ENCODE measurements at places on chromosomes 12 and 14. TPM values are rescaled to one million over a fixed set of nuclear protein-coding genes. Genes with fewer than 3 reads are reported as not detected.

SLCO1A2 gene
- total RNA-seq, result not detected

- no peak overlapping the region for H3K4me3 ChIP-seq
- DNase-seq, result no peak
- H3K27me3 ChIP-seq, result no peaks in the 10 kb centered on the region
- H3K36me3 ChIP-seq, result no peaks in the 10 kb centered on the region
Measured at GRCh38 chr12:89475203-89475990, 49.2 kb downstream of the GALNT4 start.

- no peak overlapping the region for H3K4me3 ChIP-seq
- no peak for DNase-seq
- no peaks in the 10 kb centered on the region for H3K4me1 ChIP-seq
- no peaks in the 10 kb centered on the region for H3K36me3 ChIP-seq
- H3K27ac ChIP-seq, result no peak overlapping the region
Measured at GRCh38 chr12:62205346-62205745, 54.9 kb upstream of the USP15 start.

- H3K27ac ChIP-seq, result no peak overlapping the region
- DNase-seq, result no peak
- H3K4me1 ChIP-seq, result no peaks in the 10 kb centered on the region
Measured at GRCh38 chr14:31746326-31746725, 185.1 kb downstream of the NUBPL start.

OTOGL gene
- total RNA-seq, result 0.62 TPM

OSBPL8 gene
- 100 TPM for total RNA-seq

DNA sequence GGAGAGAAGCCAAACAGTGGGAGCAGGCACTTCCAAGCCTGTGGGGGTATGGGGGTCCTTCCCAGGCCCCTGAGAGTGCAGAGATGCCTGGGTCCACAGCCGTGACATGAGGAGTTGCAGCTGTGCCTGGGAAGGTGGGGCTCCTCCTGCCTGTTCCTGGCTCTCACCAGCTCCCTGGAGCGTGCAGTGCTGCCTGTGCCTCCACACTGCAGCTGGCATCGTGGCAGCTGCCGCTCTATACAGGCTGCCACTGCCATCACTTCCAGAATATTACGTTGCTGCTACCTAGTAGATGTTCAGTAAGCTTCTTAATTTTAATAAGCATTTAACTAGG is 223.7 kb downstream of the KCNC2 start:
- H3K4me1 ChIP-seq, result no peaks in the 10 kb centered on the region
- no peaks in the 10 kb centered on the region for H3K27me3 ChIP-seq
- no peak overlapping the region for H3K4me3 ChIP-seq
- no peaks in the 10 kb centered on the region for H3K36me3 ChIP-seq
- no peak for DNase-seq

GRCh38 chr12:76374386-76375020 is 26.3 kb upstream of the BBS10 start:
- H3K4me1 ChIP-seq, result no peaks in the 10 kb centered on the region
- H3K27ac ChIP-seq, result no peak overlapping the region
- no peaks in the 10 kb centered on the region for H3K27me3 ChIP-seq
- H3K36me3 ChIP-seq, result peaks cover 6% of the 10 kb centered on the region
- no peak for DNase-seq

GRCh38 chr14:33165144-33165925 is 226.7 kb downstream of the NPAS3 start:
- DNase-seq, result no peak
- no peak overlapping the region for H3K27ac ChIP-seq
- no peaks in the 10 kb centered on the region for H3K4me1 ChIP-seq
- no peak overlapping the region for H3K4me3 ChIP-seq

STON2 gene
- 10.4 TPM for total RNA-seq
